ENCODE measurements at places on chromosomes 2 and 18.

GRCh38 chr18:75548353-75548905, 120.9 kb upstream of the SMIM21 start:
- DNase-seq: no peak

GRCh38 chr2:72292433-72292832, 144.8 kb upstream of the CYP26B1 start:
- DNase-seq: no peak

- DNase-seq: no peak
These were observed 10.4 kb upstream of the MAP4K3 start for GRCh38 chr2:39447266-39448168.

DNA sequence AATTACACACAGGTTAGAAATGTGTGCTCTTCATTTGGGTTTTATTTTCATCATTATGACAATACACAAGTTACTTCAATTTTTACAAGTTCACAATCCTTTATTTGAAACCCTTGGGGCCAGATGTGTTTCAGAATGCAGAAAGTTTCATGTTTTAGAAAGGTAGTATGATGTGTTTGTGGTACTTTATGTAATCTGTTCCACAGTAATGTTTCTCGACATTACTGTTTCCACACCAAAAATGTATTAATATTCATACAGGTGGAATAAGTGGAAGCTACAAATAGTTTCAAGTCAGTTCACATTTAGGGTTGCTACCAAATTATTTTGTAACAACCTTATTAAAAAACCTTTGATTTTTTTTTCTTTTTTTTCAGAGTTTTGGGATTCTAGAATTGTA, 10.4 kb downstream of the UBE2E3 start:
- DNase-seq: no peak

DNA sequence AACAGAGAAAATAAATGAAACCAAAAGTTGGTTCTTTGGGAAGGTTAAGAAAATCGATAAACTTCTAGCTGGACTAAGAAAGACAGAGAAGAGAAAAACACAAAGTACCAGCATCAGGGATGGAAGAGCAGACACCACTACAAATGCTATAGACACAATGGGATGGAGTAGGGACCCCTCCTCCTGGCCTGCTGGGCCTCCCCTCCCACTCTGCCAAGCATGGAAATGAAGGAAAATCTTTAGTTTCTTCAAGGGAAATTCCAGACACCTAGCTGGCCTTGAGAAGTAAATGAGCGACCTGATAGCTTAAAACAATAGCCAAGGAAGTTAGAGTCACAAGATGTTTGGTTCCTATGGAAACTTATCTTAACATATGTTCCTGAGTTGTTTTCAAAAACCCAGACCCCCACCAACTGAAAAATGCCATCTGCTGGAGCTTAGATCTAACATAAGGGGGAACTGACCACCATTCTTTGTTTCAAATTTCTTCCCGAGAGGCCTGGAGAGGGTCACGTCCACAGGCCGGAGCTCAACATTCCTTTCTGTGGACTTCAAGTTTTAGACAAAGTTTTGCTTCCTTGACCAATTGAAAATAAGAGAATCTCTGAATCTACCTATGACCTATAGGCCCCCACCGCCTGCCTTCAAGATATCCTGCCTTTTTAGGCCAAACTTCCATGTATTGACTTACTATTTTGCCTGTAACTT, 101.9 kb downstream of the BIN1 start:
- DNase-seq: no peak

DNA sequence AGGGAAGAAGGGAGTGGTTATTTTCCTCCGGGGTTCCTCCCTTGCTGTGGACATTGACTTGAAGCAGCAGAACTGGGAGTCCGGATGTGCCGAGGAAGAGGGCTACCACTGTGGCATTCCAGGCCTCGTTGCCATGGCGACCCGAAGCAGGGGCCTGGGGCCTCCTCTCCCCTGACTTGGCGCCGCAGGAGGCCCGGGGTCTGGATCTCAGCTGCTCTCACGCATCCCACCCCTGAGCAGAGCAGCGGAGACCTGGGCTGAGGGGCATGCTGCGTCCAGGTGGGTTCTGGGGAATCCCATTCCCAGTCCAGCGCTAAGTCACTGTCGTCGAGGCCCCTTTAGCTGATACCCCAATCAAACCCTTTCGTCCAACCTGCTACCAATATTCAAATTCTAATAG, 100.2 kb downstream of the BCL11A start:
- no peak for DNase-seq

DNA sequence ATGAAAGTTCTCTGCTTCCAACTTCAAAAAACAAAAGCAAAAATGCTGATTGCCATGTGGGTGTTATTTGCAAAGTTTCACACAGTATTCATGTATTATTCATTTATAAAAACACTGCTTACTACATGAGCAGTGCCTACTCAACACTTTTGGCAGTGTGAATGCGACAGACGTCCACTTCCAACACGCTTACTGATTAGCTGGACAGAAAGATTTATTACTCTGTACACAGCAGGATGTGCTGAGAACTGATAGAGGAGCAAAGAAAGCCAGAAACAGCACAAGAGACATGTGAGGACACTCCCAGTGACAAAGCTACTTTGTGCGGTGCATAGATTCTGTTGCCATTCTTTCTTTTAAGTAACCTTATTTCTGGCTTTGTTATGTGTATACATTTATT, 258.8 kb downstream of the DLGAP1 start:
- DNase-seq: no peak

GRCh38 chr18:8704361-8705237, 757 bp upstream of the MTCL1 start:
- DNase-seq: peak; percentile 80

- no peak for DNase-seq
These were observed 179.4 kb downstream of the DOK6 start for GRCh38 chr18:69580107-69580506.

DNA sequence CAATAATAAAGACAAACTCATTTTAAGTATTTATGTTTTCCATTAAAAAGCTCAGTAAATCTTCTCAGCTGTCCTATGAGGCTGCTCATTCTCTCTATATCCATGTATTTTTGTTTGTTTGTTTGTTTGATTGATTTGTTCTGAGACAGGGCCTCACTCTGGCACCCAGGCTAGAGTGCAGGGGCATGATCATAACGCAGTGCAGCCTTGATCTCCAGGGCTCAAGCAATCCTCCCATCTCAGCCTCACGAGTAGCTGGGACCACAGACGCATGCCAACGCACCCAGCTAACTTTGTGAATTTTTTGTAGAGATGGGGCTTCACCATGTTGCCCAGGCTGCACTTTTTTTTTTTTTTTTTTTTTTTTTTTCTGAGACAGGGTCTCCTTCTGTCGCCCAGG, 5.6 kb downstream of the STRN start:
- no peak for DNase-seq

DNA sequence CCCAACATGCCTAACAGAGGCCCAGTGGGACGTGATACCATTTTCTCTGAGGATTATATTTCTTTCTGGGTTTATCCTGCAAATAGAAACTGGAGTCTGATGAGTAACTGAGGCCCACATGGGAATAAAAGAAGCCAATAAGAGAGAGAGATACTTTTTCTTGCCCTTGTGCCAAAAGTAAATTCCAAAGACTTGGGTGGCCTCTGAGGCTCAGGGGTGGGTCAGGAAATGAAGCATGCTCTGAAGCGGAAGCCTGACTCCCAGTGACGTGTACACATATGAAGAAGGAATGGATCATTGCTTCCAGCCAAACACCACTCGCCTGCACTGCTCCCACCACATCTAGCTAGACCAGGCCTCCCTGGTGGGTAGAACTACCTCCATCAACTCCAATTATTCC, 273.6 kb upstream of the NCKAP5 start:
- DNase-seq: no peak

- no peak for DNase-seq
These were observed 262.6 kb upstream of the DOK6 start for GRCh38 chr18:69138088-69138487.

DNA sequence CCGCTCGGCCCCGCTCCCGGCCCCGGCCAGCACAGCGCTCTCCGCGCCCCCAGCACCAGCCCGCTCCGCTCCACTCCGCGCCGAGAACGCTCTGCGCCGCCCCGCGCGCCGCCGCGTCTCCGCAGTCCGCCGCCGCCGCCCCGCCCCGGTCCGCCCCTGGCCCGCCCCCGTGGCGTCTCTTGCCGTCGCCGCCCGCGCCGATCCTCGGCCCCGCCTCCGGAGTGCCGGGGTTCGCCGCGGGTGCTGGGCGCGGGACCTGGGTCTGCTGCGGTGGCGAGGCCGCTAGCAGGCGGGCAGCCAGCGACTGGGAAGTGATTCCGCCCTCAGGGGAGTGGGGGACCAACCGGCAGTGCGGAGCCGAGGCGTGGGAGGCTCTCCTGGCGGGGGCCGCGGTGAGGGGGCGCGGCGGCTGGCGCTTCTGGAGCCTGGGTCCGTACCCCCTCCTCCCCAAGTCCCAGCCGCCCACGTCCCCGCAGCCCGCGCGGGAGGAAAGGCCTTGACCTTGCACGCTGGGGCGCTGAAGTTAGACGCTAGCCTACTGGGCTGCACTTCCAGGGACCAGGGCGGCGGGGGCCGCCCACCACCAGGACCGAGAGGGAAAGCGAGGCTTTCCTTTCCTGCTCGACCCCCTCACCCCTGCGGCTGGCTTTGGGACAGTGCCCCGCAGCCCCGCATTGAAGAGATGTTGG, at the start of gene HS6ST1:
Gene HS6ST1, minus strand, starts transcription at position 93 of the 689 bp plus-strand sequence. CDS start 305 bp downstream, outside the sequence.
- peak; percentile 90 for DNase-seq
